Small intestine (tissue), 16 donors: ENCODE measurements at places on chromosomes 3 and 15. TPM values are rescaled to one million over a fixed set of nuclear protein-coding genes. Genes with fewer than 3 reads are reported as not detected.

The CYP8B1 gene
- not detected for polyA plus RNA-seq

The PYGO1 gene
- polyA plus RNA-seq = not detected

- peak within 1 kb of the TSS; percentile 71 for H3K4me3 ChIP-seq
- H3K27ac ChIP-seq = peak within 1 kb of the TSS; percentile 81
Measured at GRCh38 chr15:74956648-74957475, at the start of gene RPP25. Gene RPP25 (minus strand): TSS chr15:74956772. CDS start chr15:74956583, 189 bp downstream.

- H3K4me3 ChIP-seq = no peak overlapping the region
- H3K4me1 ChIP-seq = no peaks in the 10 kb centered on the region
- no peak overlapping the region for H3K27ac ChIP-seq
- no peaks in the 10 kb centered on the region for H3K36me3 ChIP-seq
Measured at GRCh38 chr3:16124636-16125035, 49.8 kb upstream of the GALNT15 start.

DNA sequence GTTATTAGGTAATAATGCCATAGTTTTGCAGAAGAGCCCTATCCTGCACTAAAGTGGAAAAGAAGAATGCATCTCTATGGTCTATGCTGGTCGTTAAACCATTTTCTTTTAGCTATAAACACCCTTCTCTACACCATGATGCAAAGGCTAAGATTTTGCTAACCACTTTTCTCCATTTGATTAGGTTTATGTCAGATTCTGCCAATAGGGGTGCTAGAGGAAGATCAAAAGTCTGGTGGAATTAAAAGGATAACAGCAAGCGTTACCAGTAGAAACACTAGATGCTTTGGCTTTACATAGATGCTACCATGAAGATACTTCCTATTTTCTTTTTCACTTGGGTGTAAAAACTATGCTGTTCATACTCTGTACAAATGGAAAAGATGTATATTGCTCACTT lies 669.8 kb upstream of the ARPP21 start:
- H3K4me1 ChIP-seq = no peaks in the 10 kb centered on the region
- DNase-seq = no peak
- no peak overlapping the region for H3K27ac ChIP-seq
- H3K36me3 ChIP-seq = no peaks in the 10 kb centered on the region

The SMAD6 gene
- polyA plus RNA-seq = 1.4 TPM

DNA sequence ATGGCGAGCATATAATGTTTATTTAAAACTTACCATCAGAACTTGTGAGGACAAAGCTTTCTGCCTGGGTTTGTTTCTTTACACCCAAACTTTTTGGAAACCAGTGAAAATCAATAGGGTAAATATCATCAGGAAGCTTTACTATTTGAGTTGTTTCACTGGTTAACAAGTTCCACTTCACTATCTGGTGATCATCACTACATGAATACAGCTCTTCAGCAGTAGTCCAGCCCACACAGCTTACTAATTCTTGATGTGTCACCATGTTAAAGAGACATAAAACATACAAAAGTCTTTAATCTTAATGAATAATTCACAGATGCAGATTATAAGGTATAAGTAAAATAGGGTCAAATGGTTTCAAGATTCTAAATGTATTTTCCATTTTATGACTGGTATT lies 17.6 kb downstream of the IFT80 start:
- no peak overlapping the region for H3K27ac ChIP-seq
- H3K4me3 ChIP-seq = no peak overlapping the region
- peaks cover 5% of the 10 kb centered on the region for H3K36me3 ChIP-seq
- H3K4me1 ChIP-seq = no peaks in the 10 kb centered on the region
- DNase-seq = no peak
- H3K27me3 ChIP-seq = no peaks in the 10 kb centered on the region

The ABI3BP gene
- 14.4 TPM for polyA plus RNA-seq

DNA sequence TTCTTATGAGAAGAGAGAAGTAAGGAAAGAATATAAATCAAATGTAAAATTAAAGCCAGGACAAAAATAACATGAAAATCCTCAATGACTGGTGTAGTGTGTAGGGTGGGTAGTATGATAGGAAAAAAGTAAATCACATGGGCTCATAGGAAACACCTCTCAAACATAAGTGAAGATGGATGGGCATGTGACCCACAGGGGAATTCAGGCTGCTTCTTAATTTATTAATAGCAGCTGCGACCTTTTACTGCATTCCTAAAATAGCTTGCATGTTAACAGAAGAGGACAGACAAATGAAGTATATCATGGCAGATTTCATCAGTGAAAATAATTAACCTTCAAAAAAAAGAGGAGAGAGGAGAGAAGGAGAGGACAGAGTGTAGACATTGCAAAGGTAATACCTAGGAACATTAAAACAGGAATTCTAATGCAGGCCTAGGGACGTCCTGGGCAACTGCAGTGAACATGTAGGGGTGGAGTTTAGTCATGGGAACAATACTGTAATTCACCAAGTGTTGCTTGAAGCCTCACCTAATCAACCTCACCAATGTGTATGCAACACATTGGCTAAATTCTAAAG lies 132.9 kb downstream of the KCNMB2 start:
- no peak for DNase-seq
- H3K4me1 ChIP-seq = no peaks in the 10 kb centered on the region
- no peak overlapping the region for H3K4me3 ChIP-seq

The TIGIT gene
- polyA plus RNA-seq = not detected

The RASL12 gene
- 7.7 TPM for polyA plus RNA-seq
